ENCODE measurements at places on chromosomes 16 and 17.

- no peak for DNase-seq
Measured at GRCh38 chr17:146546-146945, 9.2 kb downstream of the SCGB1C2 start.

DNA sequence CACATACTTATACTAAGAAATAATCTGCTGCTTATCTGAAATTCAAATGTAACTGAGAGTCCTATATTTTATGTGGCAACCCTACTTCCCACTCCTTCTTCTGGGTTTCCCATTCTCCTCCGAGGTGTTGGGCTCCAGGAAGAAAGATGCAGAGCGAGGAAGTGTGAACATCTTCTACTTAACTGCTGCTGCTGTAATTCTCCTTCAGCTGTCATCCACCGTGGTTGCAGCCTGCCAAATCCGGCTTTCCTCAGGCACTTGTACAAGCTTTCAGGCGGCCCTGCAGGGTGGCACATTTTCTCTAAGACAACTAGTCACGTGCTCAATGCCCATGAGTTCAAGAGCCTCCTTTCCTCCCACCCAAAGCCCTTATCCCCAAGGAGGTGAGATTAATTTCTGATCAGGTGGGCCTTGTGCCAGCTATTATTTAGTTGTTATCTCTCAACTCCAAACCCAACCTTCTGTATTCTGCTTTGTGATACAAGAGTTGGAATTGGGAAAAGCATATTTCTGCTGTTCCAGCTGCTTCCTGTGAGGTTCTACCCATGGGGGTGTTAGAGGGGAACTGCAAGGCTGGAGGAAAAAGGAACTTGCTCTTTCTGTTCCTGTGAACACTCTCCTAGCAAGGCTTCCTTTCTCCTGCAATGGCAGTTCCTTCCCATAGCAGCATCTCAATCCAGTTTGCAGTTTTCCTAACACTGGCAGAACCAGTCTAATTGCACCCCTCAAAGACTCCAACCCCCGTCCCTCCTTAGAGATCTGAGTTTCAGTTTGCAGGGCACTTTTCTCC lies 67.6 kb upstream of the RBBP6 start:
- no peak for DNase-seq

DNA sequence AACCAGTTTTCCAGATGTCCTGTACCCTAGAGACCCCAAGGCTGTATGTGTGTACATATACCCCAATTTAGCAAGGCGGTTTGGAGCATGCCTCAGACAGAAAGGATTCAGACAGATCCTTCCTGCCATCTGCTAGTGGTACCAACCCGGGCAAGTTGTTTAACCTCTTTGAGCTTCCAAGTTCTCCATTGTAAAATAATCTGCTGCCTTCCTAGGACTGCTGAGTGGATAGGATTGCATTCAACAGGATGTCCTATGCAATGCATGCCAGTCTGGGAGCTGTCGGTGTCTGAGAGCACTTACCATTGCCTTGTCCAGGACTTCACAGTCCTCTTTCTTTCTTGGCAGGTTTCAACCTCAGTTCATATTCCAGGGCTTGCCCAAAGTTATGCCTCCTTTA lies 1.9 kb downstream of the CDH13 start:
- DNase-seq, result no peak

DNA sequence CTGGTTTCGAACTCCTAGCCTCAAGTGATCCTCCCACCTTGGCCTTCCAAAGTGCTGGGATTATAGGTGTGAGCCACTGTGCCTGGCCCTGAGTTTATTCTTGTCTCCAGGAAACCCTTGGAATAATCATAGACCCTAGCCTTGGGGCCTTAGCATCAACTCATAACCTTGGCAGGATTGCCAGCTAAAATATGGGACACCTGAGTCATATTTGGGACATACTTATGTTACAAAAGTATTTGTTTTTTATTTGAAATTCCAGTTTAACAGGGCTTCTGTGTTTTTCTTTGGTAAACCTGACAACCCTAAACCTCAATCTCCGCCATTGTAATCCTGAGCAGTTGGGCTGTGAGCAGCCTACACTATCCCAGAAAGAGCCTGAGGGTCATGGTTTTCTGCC lies 28.6 kb upstream of the TNS4 start:
- DNase-seq, result no peak

DNA sequence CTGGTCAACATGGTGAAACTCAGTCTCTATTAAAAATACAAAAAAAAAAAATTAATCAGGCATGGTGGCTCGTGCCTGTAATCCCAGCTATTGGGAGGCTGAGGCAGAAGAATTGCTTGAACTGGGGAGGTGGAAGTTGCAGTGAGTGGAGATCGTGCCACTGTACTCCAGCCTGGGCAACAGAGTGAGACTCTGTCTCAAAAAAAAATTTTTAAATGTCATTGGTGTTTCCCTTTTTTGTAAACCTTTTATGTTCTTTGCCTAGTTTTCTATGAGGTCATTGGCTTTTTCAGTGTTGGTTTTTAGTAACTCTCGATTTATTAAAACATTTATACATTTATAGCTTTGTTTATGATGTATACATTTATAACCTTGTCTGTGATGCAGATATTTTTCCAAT lies 18.2 kb downstream of the NLRC5 start:
- no peak for DNase-seq

Data from activated CD4-positive, CD25-positive, alpha-beta regulatory T cell (primary cell).